H7 (cell line): ENCODE measurements at places on chromosomes 3 and 15.

GRCh38 chr3:171258316-171258715 lies 201.9 kb downstream of the TNIK start:
- DNase-seq = no peak

DNA sequence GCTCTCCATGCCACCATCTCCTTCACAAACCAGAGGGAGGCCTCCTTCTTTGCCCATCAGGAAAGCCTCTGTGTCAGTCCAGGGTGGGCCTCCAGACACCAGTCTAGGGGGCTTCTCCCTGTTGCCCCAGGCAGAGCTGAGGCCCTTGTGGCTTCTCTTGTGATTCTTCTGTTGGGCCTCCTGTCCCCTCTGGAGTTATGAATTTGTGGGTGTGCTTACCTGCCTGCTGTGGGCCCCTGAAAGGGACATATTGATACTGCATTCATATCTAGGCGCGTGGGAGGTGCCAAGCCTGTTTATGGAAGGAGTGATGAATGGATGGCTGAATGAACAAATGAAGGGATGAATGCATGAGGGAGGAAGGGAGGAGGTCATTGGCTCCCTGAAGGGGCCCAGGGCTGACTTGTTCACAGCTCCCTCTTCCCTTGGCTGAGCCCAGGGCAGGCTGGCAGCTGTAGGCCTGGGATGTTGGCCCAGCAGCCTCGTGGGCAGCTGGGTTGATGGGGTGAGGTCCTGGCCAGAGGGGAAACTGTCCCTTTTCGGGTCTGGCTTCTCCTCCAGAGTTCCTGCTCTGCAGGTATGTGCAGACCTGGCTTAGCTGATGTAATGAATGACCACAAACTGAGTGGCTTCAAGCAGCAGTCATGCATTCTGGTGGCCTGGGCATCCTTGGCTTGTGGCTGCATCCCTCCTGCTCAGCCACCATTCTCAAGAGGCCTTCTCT lies 195.4 kb downstream of the GOLGA6L6 start:
- DNase-seq = peak; percentile 22

DNA sequence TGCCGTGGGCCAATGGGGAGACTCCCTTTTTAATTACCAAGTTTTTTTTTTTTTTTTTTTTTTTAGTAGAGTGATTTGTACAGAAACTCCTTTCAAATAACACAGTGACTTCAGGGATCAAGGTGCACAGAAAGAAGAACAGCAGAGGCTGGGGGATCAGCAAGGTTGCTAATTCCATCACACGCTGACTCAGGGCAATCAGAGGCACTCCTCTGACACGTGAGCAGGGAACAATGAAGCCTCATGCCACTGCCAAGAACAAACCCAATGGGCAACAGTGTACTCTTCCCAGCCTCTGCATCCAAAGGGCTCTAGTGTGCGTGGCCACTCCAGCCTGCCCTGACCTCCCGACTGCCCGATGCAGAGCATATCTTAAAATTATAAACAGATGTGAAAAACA lies 186.7 kb upstream of the WNT5A start:
- no peak for DNase-seq

DNA sequence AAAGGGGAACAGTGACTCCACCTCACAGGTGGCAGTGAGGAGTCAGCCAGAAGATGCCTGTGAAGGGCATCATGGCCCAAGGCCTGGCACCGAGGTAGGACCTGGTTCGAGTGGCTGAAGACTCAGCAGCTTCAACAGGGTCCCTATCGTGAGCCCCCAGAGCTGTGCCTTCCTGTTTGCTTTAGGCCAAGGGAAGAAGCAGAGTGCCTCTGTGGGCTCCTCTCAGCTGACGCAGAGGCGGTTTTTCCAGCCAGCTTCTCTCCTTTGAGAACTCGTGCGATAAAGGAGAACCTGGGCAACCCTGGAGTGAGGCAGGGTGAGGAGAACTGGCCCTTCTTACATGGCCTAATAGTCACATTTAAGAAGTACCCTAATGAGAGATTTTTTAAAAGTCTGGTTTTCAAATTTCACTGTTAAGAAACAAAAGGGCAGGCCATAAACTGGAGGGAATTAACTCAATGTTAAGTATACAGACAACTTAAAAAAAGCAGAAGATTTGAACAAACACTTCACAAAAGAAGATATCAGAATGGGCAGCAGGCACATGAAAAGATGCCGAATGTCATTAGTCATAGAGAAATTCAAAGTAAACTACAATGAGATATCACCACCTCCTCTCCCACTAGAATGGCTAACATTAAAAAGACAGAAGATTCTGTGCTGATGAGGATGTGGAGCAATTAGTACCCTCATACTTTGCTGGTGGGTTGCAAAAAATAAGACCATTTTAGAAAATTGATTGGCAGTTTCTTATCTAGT lies 23.1 kb upstream of the MRPS22 start:
- DNase-seq = no peak

- peak; percentile 78 for DNase-seq
Measured at GRCh38 chr3:138945709-138946662, 951 bp downstream of the FOXL2 start.

- DNase-seq = no peak
Measured at GRCh38 chr3:45105855-45106671, 40.1 kb downstream of the CDCP1 start.

- no peak for DNase-seq
Measured at GRCh38 chr3:58034738-58035523, 26.7 kb downstream of the FLNB start.

- DNase-seq = no peak
Measured at GRCh38 chr3:122312826-122313225, 12.2 kb upstream of the CSTA start.

- no peak for DNase-seq
Measured at GRCh38 chr15:73571346-73571745, 61.8 kb downstream of the NPTN start.

- DNase-seq = no peak
Measured at GRCh38 chr3:171984883-171985282, 54.5 kb upstream of the FNDC3B start.

DNA sequence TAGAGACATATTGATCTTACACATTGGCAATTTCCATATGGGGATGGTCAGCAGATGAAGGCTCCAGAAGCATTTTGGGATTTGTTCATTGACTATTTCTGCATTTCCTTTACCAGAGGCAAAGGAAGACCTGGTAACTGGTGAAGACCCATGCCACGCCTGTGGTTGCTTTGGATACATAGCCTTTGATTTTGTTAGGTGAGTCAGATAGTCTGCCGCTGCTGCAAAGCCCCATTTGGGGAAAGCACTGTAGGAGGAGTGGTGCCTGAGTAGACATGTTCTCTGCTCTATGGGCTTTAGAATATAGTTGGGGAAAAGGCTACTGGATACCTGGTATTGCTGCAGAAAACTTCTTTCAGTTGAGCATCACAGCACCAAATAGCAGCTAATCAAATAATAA lies 56.8 kb downstream of the TFG start:
- no peak for DNase-seq

GRCh38 chr15:78810362-78811123 lies 721 bp downstream of the ADAMTS7 start:
- peak; percentile 87 for DNase-seq

DNA sequence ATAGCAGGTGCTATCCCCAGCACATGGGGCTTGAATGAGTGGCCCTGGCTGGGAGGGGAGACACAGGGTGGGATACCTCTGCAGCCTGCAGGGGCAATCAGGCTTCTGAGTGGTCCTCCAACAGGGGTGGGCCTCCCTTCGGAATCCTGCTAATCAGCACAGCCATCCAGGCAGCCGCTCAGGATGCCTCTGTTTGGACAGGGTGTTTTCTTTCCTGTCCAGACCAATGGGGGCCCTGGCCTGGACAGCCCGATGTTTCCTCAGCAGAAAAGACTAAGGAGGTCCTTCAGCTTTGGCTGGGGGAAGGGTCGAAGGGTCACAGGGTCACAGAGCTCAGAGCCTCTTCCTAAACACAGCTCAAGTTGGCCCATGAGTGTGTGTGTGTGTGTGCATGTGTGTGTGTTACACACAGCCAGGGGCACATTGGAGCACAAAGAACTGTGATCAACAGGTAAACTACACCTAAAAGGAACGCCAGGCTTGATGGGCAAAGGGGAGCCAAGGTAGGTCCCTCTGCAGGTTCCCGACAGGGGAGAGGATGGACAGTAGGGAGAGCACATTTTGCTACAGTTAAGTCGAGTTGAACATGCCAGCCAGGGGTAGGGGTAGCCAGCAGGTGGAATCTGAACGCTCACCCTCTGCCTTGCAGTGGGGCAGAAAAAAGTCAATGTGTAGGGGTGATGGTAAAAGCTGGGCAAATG lies 1.1 kb upstream of the HAPLN3 start:
- no peak for DNase-seq

DNA sequence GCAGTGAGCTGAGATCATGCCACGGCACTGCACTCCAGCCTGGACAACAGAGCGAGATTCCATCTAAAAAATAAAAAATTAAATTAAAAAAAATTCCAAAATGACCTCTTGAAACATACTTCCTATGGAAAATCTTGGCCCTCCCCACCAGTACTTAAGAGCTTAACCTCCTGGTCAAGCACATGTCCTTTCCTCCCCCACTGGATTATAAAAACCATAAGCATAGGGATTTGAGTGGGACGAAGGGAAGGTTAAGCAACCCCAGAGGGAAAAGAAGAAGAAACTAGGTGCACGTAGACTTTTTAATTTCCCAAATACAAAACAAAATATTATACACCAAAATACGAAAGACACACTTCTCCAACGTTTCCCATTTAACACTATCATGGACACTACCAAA lies 25.3 kb downstream of the SLC4A7 start:
- no peak for DNase-seq

DNA sequence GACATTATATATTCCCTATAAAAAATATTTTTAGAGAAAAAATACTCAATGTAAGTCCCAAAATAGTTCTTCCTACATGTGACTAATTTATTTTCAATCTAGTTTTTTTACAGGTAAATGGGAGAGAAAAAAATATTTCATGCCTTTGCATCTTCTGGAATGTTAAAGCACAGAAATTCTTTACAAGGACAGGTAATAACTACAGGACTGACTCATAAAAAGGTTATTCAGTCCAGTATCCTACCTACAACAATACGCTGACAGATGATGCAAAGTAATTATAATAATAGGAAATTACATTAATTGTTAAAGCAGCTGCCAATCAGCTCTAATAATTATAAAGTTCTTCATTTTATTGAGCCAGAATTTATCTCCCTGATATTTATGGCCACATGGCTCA lies 147.5 kb downstream of the MYO9A start:
- no peak for DNase-seq

DNA sequence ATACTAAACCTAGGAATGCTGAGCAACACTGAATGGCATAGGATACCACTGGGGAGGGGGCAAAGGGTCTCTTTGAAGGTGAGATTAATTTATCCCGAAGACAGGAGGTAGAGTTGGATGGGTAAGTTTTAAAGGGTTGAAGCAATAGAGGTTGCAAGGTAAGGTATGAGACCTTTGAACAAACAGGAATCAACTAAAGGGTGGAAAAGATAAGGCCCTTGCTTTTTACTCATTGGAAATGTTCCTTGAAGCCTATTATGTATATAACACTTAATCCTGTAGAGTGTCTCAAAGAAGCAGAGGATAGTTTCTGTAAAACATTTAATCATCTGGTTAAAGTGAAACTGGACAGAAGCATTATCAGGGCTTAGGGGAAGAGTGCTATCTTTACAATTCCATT lies 5.7 kb downstream of the ABHD5 start:
- no peak for DNase-seq

DNA sequence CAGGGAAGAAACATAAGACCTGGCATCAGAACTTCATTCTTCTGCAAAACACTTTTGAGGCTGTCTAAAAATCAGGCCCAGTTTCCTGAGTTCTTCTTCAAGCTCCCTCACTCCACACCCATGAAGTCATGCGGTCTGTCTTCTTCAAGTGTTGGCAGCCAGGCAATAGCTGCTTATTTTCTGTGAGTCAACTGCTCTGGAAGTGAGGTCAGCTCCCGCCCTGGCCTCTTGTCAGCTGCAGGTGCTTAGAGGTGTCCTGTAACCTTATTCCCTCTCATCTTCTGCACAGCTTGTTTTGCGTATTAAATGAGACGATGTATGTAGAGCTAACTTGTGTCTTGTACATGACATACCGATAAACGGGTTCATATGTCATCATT lies 226.1 kb downstream of the ADAMTS17 start:
- no peak for DNase-seq

GRCh38 chr3:161894657-161895056 lies 398.0 kb downstream of the OTOL1 start:
- no peak for DNase-seq

- DNase-seq = no peak
Measured at GRCh38 chr3:13782501-13782900, 97.4 kb downstream of the WNT7A start.

DNA sequence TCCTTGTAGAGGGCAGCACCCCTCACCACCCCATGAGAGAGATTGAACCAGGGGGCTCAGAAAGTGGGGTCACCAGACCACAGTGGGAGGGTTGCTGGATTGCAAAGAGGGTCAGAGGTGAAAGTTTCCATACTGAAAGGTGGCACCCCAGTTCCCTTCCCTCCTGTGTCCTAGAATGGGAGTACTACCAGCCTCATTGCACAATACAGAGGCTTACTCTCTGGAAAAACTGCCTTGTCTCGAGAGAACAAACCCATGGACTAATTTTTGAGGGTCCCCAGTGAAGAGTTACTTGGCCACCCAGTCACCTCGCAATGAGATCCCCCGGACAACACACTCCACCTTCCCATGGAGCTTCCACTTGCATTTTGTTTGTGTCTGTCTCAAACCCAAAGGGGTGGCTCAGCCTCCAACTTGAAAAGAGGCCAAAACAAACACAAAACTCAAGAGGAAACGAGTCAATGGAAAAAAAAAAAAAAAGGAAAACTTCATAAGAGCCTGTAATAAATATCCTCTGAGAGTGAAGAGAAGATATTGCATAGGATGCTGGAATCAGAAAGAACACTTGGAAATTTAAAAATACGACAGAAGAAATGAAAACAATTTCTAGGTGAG lies 18.6 kb downstream of the MESP2 start:
- DNase-seq = no peak

DNA sequence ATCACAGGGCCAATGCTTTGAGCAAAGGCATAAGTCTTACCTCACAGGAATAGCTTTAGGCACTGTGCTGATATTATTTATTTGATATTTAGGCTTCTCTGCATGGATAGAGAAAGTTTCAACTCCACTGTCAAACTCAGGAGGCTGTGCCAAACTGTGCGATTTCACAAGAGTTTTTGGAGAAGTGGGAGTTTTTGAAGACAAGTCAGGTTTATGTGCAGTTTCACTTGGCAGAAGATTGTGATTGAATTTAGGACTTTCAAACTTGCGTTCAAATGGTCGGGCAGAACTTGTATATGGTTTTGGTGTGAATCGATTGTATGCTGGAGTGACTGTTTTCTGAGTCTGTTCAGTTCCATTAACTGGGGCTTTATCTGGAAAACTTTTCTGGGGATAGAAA lies 113.7 kb downstream of the TJP1 start:
- DNase-seq = no peak

- DNase-seq = no peak
Measured at GRCh38 chr15:74851960-74852359, 9.0 kb upstream of the ULK3 start.

DNA sequence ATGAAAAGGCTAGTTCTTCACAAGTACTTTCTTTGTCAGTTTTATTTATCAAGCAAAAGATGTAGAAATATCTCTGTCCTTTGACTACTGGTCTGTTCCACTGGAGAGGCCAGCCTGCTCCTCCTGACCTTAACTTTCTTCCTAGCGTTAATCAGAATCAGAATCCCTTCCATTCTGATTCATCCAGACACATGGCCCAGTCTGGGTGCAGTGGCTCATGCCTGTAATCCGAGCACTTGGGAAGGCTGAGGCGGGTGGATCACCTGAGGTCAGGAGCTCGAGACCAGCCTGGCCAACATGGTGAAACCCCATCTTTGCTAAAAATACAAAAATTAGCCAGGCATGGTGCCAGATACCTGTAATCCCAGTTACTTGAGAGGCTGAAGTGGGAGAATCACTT lies 32.0 kb upstream of the MANF start:
- no peak for DNase-seq
